ENCODE measurements at places on chromosomes 5 and 9. TPM values are rescaled to one million over a fixed set of nuclear protein-coding genes. Genes with fewer than 3 reads are reported as not detected.

- no peak for DNase-seq
Measured at GRCh38 chr9:137317021-137317717, 15.1 kb upstream of the NRARP start.

DNA sequence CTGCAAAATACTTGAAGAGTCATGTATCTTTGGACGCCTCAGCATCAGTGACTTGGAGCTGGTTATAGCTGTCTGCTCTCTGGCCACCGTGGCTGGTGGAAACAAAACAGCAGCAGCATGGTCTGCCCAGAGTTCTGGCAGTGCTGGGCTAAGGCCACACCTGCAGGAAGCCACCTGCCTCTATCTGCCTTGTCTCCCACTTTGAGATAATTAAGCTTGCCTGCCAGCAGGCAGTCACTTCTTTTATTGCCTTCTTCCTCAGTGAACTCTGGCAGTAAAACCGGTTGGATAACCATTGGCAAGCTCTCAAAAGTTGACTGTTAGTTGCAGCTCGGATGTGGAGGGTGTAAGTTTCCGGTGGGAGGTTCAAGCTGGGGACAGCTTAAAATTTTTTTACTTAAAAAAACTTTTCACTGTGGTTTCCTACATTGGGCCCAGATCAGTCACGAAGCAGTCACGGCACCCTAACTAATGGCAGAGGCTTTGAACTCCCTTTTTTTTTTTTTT lies 4.9 kb downstream of the SMIM3 start:
- DNase-seq = no peak

DNA sequence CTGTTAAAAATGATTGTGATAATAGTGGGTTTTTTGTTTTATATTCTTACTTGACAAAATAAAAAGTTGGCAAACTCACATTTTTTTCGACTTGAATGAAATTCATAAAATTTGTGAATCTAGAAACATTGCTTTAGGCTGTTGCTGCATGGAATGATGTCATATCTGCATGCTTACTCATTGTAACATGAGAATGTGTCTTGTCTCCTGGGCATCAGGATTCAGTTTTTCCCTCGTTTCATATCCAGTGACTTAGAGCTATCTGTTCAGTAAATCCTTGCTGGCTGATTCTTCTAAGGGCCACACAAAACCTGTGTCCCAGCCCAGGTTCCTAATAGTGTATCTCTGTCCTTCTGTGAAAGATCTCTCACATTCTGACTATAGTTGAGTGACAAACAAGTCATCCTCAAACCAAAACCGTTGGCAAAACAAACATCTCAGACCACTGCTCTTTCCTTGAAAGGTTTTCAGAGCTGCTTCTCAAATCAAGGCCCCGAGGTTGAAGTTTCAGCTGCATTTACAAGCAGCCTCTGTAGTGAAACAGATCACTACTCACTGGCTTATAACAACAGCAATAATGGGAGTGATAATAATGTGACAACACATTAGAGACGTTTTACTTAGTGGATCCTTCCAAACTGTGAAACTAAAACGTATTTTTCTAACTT lies 95.0 kb downstream of the NPR3 start:
- no peak for DNase-seq

RNF20 gene
- total RNA-seq = 50.7 TPM

CCDC192 gene
- not detected for total RNA-seq

Data from lower lobe of right lung (tissue), 2 donors.